ENCODE measurements at places on chromosomes 13 and 19.

GRCh38 chr19:56156768-56157167 lies 15.7 kb downstream of the ZNF444 start:
- DNase-seq = no peak

DNA sequence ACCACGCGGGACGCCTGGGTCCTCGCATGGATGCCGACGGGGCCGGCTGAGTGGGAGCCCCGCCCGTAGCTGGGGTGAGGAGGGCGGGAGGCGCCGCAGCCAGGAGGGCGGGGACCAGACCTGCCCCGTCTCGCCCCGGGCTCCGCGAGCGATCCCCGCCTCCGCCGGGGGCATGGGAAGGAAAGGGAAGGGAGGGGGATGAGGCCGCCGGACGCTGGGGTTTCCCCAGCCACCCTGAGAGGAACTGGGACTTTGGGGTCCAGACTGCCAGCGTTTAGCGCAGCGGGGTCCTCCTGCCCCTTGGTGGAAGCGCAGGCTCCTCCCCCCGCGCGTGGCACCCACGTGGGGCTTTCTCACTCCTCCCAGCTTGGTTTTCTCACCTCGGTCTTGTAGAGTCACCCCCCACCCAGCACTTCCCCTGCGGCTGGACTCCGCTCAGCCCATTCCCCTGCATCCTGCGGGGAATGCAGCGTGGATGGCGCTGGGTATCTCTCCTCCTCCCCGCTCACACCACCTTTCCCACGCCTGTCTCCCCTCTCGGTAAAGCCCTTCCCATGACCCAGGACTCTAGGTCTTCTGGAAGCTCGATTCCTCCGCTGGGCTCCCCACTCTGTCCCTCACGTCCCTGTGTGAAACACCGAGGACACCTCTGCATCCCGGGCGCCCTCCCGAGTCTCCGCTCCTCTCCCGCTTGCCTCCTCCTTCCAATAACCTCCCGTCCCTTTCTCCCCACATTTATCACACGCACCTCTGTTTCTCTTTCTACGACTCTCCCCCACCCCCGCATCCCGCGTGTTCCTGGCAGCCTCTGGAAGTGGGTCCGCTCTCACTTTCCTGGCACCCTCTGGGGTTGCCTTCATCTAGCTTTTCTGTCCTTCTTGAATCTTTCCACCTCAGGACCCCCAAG lies 2.1 kb downstream of the TGFB1 start:
- no peak for DNase-seq

DNA sequence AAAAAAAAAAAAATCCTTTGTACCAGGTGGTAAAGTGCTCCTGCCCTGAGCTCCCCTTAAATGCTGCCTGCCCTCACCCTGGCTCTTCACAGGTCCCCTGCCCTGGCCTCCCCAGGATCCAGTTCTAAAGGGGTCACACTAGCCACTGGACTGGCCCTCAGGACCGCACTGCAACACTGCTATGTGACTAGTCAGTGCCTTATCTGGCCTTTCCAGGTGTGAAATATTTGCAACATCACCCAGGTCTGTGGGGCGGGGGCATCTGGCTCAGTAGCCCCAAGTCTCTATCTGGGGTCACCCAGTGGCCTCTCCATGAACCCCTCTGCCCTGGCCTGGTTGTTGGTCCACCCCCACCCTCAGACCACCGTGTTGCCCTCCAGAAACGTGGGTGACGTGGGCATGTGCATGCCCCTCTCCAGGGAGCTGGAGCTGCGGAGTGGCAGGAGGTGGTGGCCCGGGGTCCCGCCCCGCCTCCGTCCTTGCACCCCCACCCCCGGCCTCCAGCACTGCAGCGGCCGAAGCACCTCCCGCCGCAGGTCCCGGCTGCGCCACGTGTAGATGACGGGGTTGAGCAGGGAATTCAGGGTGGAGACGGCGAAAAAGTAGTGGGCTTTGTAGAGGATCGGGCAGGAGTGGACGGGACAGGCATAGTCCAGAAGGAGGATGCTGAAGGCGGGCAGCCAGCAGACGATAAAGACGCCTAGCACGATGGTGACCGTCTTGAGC lies 7.5 kb downstream of the S1PR2 start:
- no peak for DNase-seq

DNA sequence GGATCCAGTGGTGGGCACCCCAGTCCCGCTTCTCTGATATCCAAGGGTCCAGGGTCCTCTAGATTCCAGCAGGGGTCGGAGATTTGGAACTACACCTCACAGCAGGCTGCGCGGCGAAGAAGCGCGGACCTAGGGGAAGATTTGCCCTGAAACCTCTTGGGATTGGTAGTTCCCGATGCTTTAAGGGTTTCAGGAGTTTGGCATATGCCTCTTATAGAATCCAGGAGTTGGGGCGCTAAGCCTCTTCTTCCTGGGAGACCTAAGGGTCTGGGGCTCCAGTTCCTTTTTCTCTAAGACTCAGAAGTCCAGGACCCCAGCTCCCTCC lies 349 bp downstream of the BCL2L12 start:
- DNase-seq = no peak

DNA sequence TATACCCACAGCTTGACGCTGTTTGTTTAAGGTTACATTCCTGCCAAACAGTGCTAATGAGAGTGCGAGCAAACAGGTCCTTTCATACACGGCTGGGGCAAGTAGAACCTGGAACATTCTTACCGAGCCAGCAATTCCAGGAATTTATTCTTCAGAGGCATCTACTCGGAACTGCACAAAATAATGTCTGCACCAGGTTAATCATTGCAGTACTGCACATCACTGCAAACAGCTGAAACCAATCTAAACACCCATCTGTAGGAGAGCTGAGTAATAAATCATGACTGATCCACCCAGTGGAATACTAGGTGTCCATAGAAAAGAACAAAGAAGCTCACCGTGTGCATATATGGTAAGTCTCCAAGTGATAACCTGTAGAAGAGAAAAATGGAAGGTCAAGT lies 1.2 kb upstream of the ZNF579 start:
- DNase-seq = no peak

- DNase-seq = no peak
These were observed 33.2 kb downstream of the GADD45B start for GRCh38 chr19:2509096-2509495.

DNA sequence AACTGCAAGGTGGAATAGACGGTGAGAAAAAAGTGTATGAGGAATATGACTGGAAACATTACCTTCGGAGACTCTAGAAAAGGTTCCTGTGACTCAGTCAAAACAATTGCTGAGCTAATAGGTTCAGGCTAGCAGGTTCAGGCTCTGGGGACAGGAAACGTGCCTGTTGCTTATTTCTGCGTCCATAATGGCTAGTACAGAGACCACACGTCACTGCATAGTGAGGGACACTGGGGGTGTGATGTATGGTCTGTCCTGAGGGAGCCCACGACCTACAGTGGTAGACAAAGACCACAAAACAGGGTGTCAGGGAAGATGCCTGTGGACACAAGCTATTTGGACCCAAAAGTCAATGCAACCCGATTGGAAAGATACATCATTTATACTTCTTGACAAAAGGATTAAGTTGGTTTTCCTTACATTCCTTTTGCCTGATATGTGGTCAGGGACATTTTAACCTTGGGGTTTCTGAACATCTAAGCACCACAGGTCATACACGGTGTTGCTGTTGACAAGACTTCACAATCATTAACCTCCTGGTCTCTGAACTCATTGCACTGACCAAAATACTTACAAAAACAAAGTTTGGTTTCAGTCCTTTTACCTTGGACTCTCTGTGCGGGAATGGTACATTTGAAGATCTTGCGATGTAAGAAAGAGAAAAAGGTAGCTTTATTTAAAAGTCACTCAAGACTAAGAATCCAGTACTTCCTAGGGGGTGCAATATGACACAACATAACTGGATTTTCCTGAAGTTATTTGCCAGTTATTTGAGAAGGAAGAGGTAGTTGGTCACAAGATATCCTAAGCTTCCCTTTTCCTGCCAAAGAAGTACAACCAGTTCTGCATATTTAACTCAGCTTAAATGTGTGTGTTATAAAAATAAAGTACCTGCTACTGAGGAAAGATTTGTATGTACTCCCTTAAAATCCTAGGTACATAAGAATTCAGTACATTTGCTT lies 20.0 kb downstream of the CRYL1 start:
- no peak for DNase-seq

DNA sequence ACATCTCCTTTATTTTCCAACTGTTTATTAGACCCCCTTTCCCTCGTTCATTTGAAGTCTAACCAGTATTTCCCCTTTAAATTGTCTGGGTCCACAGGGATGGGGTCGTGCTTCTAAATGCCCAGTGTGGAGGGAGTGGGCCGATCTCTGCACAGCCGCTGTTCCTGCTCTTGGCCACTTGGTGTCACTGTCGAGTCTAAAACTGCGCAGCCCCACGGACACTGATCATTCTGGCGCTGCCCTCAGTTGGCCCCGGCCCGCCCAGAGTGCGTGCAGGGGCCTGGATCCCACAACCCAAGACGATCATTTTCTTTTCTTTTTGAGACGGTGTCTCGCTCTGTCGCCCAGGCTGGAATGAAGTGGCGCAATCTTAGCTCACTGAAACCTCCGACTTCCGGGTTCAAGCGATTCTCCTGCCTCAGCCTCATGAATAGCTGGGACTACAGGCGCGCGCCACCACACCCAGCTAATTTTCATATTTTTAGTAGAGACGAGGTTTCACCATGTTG lies 12.0 kb downstream of the WDR88 start:
- no peak for DNase-seq

DNA sequence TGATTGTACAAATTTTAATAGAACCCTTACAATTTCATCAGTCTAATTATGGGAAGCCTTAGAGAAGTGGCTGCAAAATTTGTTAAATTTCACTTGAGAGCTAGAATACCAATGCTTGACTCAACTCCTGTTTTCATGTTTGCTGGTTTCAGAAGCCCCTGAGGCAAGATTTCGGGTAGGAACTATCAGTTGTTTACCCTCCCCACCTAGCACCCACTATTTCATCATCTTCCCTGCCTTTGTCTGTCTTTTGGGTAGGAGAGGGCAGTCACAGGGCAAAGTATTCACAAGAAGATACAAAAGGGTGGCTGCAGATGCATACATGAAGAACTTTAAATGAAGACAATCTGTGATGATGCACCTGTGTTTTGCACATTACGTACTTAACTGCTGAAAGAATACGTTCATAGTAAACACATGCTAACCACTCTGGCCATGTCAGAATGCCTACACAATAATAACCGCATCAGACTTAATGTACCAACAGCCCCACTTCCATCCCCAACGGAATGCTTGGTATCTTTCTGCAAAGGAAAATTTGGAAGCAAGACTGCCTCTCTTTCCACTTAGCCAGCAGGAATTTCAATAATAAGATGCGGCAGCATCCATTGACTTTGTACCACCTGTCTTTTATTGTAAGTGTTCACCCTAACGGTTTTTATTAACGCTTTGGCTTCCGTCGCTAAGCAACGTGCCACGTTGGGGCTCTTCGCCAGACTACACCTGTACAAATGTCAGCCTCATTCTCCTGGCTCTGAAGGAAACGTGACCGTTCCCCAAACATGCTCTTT lies 30.4 kb downstream of the TPT1 start:
- no peak for DNase-seq

- DNase-seq = no peak
These were observed 7.6 kb upstream of the TSPAN16 start for GRCh38 chr19:11288349-11288748.

DNA sequence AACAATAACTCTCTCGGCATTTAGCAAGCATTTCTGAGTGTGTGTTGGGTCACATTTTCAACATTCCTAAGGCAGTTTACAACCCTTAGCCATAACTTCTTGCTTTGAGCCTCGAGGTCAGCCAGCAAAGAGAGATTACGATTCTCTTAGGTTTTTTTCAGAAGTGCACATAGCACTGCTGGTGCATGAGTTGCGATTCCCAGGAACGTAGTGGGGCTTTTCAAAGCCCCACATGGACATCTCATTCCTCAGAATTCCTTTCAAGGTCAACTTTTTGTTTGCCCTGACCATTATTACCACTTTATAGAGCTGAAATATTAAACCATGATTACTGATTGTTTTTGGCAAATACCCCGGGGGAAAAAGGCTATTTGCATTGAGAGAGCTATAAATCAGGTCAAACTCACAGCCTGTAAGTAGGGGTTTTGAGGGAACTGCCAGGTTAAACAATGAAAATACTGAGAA lies 705.3 kb downstream of the GPC5 start:
- no peak for DNase-seq

GRCh38 chr19:52640916-52641315 lies 2.8 kb upstream of the ZNF83 start:
- no peak for DNase-seq

- DNase-seq = no peak
These were observed 2.1 kb downstream of the ANKRD27 start for GRCh38 chr19:32672841-32673240.

GRCh38 chr19:23887642-23888041 lies 27.0 kb upstream of the ZNF726 start:
- no peak for DNase-seq

- DNase-seq = no peak
These were observed 25.7 kb upstream of the LRCH1 start for GRCh38 chr13:46527237-46527636.

GRCh38 chr13:22915442-22916082 lies 265.2 kb upstream of the SGCG start:
- no peak for DNase-seq

DNA sequence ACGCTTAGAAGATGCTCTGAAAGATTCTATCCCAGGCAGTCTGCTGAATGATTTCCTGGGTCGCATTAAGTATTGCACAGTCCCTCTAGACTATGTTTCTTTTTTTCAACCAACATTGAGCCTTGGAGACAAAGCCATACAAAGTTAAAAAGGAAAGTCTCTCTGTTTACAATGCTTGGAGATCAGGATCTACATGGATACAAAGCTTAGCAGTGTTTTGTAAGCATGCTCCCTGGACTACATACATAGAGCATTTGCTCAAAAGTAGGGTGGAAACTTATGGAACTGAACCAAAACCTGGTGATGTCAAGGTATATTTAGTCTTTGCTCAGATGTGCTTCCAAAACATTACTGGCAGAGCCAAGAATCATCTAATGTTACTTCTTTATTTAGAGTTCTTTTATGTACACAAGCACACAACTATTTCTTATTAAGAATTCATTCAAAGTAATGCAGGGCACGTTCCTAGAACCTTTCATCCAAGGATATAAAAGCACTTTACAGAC lies 241.2 kb downstream of the ABCC4 start:
- no peak for DNase-seq

DNA sequence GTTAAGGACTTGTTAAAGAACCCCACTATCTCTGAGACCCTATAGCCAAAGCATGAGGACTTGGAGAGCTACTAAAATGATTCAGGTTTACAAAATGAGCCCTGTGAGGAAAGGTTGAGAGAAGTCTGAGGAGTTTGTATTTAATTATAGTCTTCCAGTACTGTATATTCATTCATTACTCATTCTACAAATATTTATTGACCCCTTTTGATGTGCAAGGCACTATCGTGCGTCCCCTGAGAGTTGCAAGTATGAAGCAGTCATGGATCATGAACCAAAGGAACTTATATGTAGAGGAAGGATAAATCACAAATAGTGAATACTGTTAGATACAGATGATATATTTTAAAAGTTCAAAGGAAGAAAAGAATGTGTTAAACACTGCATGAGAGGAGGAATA lies 84.4 kb downstream of the DNAJC15 start:
- DNase-seq = no peak

DNA sequence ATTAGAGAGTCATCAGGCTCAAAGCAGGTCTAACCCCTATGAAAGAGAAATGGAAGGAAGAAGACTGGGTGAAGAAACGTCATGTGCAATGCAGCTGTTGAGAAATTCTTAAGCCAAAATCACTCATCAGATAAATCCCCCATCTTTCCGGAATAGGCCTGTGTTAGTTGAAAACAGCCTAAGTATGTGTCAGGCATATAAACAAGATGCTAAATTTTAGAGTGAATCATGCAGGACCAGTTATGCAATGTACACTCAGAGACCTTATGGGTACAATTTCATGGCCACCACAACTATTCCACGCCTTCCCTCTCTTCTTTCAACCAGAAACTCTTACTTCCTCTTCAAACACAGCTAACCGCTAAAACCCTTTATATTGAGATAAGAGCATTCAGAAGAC lies 717.7 kb upstream of the ATXN8OS start:
- DNase-seq = no peak
